ENCODE measurements at places on chromosomes 3 and 15. TPM values are rescaled to one million over a fixed set of nuclear protein-coding genes. Genes with fewer than 3 reads are reported as not detected.

The ABHD6 gene
- total RNA-seq: 13.4 TPM

DNA sequence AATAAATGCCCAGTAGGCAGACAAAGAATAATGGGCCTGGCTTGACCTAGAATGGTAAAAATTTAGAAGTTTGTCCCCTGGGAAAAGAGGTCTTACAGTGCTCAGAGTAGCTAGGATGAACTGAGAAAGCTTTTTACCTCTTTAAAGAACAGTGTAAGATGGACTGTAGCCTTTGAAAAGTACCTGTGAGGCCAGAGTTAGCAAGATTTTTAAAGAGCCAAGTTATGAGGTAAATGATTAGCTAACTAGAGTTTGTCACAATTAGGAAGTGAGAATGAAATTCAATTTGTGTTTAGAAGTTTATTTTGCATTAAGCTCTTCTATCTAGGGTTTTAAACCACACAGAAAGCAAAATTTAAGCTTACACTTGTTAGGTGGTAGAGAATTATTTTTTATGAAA, 480.9 kb downstream of the ZIC1 start:
- no peak overlapping the region for H3K4me3 ChIP-seq
- no peaks in the 10 kb centered on the region for H3K4me1 ChIP-seq
- no peak overlapping the region for H3K27ac ChIP-seq
- DNase-seq: no peak
- H3K27me3 ChIP-seq: peaks cover 9% of the 10 kb centered on the region

- no peaks in the 10 kb centered on the region for H3K27me3 ChIP-seq
- H3K36me3 ChIP-seq: no peaks in the 10 kb centered on the region
- no peaks in the 10 kb centered on the region for H3K4me1 ChIP-seq
Measured at GRCh38 chr15:72368899-72369298, 6.9 kb downstream of the HEXA start.

GRCh38 chr3:174206607-174207192, 652.4 kb upstream of the NAALADL2 start:
- H3K27me3 ChIP-seq: no peaks in the 10 kb centered on the region
- no peak overlapping the region for H3K4me3 ChIP-seq
- no peaks in the 10 kb centered on the region for H3K36me3 ChIP-seq
- no peak for DNase-seq
- peaks cover 8% of the 10 kb centered on the region for H3K4me1 ChIP-seq

GRCh38 chr3:66555214-66555844, 54.5 kb upstream of the LRIG1 start:
- no peaks in the 10 kb centered on the region for H3K36me3 ChIP-seq
- H3K27ac ChIP-seq: no peak overlapping the region
- no peak overlapping the region for H3K4me3 ChIP-seq
- no peaks in the 10 kb centered on the region for H3K27me3 ChIP-seq
- peak; percentile 67 for DNase-seq
- peaks cover 17% of the 10 kb centered on the region for H3K4me1 ChIP-seq

All from PC-3 (cell line).